Frontal cortex (tissue), 4 donors: ENCODE measurements at places on chromosomes 12 and 14. TPM values are rescaled to one million over a fixed set of nuclear protein-coding genes. Genes with fewer than 3 reads are reported as not detected.

Gene PIANP
- 1.2 TPM for total RNA-seq

DNA sequence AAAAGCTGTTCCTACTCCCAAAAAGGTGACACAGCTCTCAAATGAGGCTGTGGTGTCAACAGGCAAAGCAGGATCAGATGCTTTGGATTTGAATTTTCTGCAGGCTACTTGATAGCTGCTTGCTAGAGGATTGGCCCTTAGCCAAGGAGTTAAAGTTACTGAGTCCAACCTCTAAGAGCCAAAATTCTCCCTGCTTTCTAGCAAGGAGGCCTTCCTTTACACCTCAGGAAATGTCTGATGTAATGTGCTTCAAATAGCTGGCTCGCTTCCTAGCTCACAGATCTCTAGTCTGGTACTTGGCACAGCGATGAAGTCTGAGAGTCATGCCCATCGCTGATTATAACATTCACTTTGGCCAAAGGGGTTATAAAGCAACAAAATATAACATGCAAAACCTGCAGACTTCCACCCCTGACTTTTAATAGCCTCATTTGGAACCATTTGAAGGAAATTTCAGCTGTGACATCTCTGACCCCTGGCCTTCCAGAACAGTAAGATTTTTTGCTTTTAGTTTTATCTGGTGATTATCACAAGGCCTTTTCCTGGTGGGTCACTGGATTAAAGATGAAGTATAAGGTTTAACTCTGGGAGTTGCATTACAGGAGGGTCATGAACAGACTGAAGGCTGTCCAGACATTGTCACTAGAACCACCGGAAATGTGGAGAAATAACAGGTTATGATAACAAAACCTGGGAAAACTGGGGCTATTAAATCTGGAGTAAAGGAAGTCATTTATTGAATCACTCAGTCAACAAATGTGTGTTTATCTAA, 189.7 kb downstream of the EPS8 start:
- no peak for DNase-seq

Gene FLRT2
- 84.0 TPM for total RNA-seq

DNA sequence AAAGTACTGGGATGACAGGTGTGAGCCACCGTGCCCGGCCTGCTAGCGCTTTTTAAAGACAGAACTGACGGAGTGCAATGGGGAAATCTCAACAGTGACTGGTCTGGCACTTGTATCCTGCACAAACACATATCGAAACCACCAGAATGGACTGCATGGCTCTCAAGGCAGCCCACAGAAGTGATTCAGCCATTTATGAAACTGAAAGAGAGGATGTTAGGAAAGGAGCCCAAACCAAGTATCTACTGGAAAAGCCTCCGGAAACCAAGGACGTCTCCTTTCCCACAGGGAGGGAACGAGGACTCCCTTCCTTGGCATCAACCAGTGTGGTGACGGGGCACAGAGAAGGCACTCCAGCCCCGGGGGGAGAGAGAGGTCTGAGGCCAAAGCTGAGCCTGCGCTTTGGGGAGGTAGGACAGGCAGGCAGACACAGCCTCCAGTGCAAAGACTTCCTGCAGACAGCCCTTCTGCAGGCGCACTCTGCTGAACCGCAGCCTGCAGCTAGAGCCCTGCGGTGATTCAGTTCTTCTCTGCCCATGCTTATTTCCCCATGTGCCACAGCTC, 16.5 kb downstream of the SLC15A4 start:
- no peak for DNase-seq

Gene SPX
- 0.41 TPM for total RNA-seq

DNA sequence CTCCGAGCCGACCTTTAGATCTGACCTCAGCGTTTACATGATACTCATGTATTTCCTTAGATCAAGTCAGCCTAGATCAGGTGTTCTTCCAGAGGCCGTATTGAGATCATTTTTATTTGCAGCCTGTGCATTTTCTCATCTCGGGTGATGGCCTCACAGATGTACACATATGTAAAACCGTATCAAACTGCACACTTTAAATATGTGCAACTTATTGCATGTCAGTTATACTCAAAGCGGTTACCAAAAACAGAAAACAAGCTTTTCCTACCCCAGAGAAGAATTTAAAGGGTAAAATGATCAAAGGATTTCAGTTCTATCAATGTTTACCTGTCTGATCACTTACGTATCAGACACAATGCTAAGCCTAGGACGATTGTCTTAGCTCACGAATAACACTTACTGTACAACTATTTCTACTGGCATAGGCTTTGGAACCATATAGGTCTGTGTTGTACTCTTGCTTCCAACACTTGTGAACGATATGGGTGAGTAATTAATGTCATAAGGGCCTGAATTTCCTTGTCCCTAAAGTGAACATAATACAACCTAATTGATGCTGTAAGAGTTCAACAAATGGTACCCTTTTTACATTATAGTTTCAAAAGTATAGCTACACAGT, 628 bp upstream of the LLPH start:
- no peak for DNase-seq

- no peak for DNase-seq
Observed at GRCh38 chr12:4379405-4379804, at the start of gene FGF23. TSS of gene FGF23 (minus strand) at chr12:4379712. CDS start at chr12:4379582, 130 bp downstream.

DNA sequence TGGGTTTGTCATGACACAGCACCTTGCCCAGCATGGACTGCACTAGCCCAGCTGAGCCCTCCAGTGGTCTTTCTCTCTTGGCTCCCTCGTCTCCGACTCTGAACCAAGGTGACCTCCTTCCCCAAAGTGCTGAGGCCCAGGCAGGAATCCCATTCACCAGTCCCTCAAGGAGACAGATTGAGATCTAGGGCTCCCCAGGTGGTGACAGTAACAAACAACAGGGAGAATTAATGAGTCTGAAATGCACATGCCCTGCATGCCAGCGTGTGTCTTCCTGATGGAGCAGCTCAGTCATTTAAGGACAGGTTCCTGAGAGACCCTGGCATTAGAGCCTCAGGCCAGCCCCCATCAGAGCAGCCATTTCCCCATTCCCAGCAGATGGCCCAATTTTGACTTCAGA, 51.4 kb upstream of the OAS1 start:
- DNase-seq: no peak

GRCh38 chr12:7989827-7990491, 42.6 kb upstream of the FOXJ2 start:
- DNase-seq: no peak
